Hepatocyte (in vitro differentiated cells): ENCODE measurements at places on chromosomes 16 and 17. TPM values are rescaled to one million over a fixed set of nuclear protein-coding genes. Genes with fewer than 3 reads are reported as not detected.

C16orf92 gene
- not detected in 2 replicates for total RNA-seq

DNA sequence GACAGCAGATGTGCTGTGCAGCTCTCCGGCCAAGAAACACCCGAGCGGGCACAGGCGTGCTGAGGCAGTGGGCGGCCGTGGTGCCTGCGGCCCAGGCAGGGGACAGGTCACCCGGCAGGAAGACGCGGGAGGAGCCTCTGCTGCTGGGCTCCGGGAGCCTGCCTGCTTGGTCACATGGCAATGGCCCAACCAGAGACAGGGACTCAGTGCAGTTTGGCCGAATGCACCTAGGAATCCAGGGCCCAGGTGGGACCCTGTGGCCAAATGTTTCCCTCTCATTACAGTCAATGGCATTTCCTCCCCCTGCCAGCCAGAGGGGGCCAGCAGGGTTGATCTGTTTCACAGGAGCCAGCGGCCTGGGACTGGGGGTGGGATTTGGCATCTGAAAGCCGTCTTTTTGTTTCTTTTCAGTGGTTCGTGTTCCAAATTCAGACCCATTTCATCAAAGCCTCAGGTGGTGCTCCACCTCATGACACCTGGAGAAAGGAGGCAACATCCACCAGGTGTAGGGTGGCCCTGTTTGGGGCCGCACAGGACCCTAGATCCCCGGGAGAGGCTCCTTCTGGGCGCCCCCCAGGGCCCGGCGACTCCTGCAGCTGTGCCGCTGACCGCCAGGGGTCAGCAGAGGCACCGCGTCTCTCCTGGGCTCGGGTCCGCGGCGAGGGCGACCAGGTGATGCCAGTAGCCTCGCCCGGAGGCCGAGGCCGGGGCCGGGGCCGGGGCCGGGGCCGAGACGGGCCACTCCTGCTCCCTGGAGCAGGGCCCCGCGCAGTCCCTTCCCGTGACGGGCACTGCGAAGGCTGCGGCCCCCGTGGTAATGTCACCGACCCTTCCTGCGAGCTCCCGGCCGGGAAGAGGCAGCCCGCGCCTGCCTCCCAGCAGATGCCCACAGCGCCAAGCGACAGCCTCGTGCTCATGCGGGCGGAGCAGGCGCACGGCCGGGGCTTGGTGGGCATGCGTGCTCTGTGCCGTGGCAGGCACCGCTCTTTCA lies 118.5 kb downstream of the C16orf78 start:
- H3K27me3 ChIP-seq, result no peaks in the 10 kb centered on the region
- peak; percentile 63 for DNase-seq
- H3K4me3 ChIP-seq, result no peak overlapping the region
- no peak overlapping the region for H3K27ac ChIP-seq
- no peaks in the 10 kb centered on the region for H3K36me3 ChIP-seq

- H3K4me1 ChIP-seq, result no peaks in the 10 kb centered on the region
- no peaks in the 10 kb centered on the region for H3K27me3 ChIP-seq
- no peaks in the 10 kb centered on the region for H3K36me3 ChIP-seq
- no peak overlapping the region for H3K27ac ChIP-seq
- no peak overlapping the region for H3K4me3 ChIP-seq
- peak; percentile 64 for DNase-seq
These were observed 20.0 kb upstream of the WFIKKN1 start for GRCh38 chr16:610513-611381.

ZG16 gene
- 2.1 and 3.0 TPM in 2 replicates for total RNA-seq

DNA sequence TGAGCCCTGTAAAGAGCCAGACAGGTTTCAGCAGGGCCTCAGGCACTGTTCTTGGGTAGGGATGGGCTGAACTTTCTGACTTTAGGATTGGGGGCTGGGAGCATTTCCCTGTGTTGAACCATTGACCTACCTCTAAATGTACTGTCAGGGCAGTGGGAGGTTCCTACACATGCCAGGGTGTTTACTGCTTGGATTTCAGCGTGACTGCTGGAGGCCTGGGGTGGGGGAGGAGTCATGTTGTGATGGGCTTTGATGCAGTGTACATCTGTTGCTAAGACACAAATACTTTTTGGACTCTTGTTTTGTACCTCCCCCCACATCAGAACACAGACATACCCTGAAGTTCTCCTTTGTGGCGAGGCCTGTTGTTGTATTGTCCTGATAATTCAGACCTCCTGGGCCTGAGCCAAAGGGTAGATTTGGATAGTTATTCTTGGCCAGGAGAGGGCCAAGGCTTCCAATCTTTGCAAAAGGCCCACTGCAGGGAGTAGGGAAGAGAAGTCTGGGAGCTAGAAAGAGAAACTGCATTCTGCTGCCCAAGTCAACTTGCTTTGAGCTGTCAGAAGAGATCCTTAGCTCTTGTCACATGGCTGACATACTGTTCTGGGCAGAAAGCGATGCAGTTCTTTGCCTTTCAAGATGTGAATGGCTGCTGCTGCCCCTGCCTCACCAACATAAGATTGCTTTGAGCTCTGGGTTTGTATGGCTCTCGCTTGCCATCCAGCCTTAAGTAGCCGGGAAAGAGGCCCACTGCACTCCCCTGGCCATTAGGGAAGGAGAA lies 3.7 kb downstream of the NFE2L1 start:
- H3K36me3 ChIP-seq, result no peaks in the 10 kb centered on the region
- H3K27ac ChIP-seq, result peak overlapping the region; percentile 95
- peaks cover 61% of the 10 kb centered on the region for H3K4me1 ChIP-seq
- H3K4me3 ChIP-seq, result no peak overlapping the region

DNA sequence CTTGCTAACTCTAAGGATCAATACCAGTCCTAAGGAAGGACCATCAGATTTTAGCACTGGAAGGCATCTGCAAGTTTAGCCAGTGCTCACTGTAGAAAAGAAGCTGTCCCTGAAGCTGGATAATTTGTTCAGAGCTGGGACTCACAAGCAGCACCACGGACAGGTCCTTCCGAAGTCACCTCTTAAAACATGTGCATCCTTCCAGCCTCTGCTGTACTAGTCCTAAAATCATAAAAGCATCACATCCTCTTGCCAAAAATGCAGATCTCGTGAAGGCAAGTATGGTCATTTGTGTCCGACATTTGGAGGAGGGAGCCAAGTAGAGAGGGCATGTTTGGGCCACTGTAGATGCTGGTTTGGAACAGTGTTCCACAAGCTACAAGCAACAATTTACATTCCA lies 506.9 kb downstream of the RBFOX1 start:
- no peaks in the 10 kb centered on the region for H3K4me1 ChIP-seq
- no peak overlapping the region for H3K4me3 ChIP-seq
- H3K27ac ChIP-seq, result no peak overlapping the region
- H3K27me3 ChIP-seq, result no peaks in the 10 kb centered on the region

- H3K36me3 ChIP-seq, result no peaks in the 10 kb centered on the region
- no peak overlapping the region for H3K27ac ChIP-seq
- no peak overlapping the region for H3K4me3 ChIP-seq
- no peaks in the 10 kb centered on the region for H3K4me1 ChIP-seq
These were observed 23.9 kb upstream of the CDH8 start for GRCh38 chr16:62060089-62060488.

DNA sequence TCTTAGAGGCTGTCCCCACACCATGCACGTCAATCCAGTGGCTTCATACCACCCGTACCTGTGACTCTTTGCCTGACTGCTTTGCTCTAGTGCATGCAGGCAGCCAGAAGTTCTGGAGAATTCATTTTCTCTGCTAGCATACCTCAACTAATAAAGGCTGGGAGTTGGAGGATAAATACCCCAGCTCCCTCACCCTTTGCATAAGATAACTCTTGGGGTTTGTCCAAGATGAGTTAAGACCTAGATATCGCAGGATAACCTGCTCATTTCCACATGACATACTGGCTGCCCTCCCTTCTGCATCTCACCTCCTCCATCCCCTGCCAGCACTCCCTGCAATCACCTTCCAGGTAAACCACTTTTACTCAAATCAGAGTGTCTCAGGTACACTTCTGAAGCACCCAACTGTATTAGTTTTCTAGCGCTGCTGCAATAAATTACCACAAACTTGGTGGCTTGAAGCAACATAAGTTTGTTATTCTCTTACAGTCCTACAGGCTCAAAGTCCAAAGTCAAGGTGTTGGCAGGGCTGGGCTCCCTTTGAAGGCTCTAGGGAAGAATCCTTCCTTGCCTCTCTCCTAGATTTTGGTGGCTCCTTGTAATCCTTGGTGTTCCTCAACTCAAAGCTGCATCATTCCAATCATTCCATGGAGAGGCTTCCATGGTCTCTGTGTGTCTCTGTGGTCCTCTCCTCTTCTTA lies 146.8 kb downstream of the CRLF3 start:
- DNase-seq, result no peak
- H3K36me3 ChIP-seq, result no peaks in the 10 kb centered on the region
- H3K4me3 ChIP-seq, result no peak overlapping the region
- H3K27me3 ChIP-seq, result no peaks in the 10 kb centered on the region
- H3K4me1 ChIP-seq, result no peaks in the 10 kb centered on the region

DNA sequence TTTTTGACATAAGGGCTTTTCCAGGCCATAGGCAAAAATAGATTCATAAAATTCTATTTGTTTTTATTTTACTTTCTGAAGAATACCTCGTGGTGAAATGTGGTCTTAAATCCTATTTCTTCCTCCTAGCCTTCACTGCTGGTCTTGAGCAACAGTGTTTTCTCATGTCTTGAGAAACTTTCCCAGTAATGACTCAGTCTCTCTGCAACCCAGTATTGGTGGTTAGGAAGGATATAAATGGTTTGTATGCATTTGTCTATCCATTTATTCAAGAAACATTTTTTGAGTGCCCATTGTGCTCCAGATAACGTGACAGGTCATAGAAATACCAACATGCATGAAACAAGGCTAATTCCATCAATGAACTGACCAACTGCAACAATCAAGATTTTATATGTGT lies 213.9 kb downstream of the TMEM114 start:
- no peak for DNase-seq
- no peaks in the 10 kb centered on the region for H3K36me3 ChIP-seq
- no peaks in the 10 kb centered on the region for H3K4me1 ChIP-seq
- H3K27ac ChIP-seq, result no peak overlapping the region
- H3K4me3 ChIP-seq, result no peak overlapping the region

- H3K36me3 ChIP-seq, result no peaks in the 10 kb centered on the region
- H3K27ac ChIP-seq, result peak overlapping the region; percentile 91
- peak; percentile 60 for DNase-seq
These were observed 7.6 kb downstream of the CCDC57 start for GRCh38 chr17:82204831-82205719.

P4HB gene
- total RNA-seq, result 1,163 and 1,316 TPM in 2 replicates

GRCh38 chr16:79564671-79565107 lies 35.8 kb downstream of the MAF start:
- H3K27me3 ChIP-seq, result no peaks in the 10 kb centered on the region
- H3K27ac ChIP-seq, result peak overlapping the region; percentile 53
- H3K4me1 ChIP-seq, result peaks cover 13% of the 10 kb centered on the region
- peak; percentile 28 for DNase-seq
- no peaks in the 10 kb centered on the region for H3K36me3 ChIP-seq

DNA sequence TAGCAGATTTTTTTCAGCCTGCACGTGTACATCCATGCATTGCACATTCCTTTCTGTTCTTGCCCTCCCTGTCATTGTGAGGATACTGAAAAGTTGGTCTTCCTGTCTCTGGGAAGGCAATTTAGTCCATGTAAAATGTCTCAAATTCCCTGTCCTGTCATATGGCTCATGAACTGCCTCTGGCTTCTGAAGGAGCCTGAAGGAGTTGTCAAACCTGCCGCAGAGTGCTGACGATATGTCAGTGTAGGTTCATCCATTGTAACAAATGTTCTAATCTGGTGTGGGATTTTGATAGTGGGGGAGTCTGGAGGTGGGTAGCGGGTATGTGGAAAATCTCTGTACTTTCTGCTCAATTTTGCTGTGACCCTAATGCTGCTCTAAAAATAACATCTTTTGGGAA lies 59.6 kb downstream of the YPEL2 start:
- H3K36me3 ChIP-seq, result no peaks in the 10 kb centered on the region
- H3K27ac ChIP-seq, result no peak overlapping the region
- DNase-seq, result no peak
- no peak overlapping the region for H3K4me3 ChIP-seq
- H3K27me3 ChIP-seq, result no peaks in the 10 kb centered on the region

- DNase-seq, result peak; percentile 73
- H3K4me3 ChIP-seq, result no peak overlapping the region
- H3K27ac ChIP-seq, result no peak overlapping the region
- H3K4me1 ChIP-seq, result no peaks in the 10 kb centered on the region
- H3K27me3 ChIP-seq, result peaks cover 5% of the 10 kb centered on the region
These were observed 20.6 kb upstream of the PIK3R6 start for GRCh38 chr17:8887834-8888703.

DNA sequence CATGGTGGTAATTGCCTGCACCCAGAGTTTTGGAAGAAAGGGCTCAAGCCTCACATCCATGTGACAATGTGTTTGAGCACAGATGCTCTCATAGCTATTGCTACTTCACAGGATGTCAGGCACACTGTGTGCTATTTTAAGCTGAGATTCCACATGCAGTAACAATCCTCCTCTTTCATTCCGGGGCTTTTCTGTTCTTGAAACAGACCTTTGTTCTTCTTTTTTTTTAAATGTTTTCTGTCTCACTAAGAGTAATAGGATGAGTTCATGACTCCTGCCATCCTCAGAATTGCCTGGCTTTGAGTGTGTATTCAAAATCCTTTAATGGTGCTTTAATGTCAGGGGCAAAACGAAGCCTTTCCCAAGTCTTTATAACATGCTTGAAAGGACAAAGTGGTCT lies 198.9 kb downstream of the ABCC12 start:
- no peaks in the 10 kb centered on the region for H3K4me1 ChIP-seq
- no peak for DNase-seq
- H3K27ac ChIP-seq, result no peak overlapping the region
- H3K4me3 ChIP-seq, result no peak overlapping the region
- H3K36me3 ChIP-seq, result no peaks in the 10 kb centered on the region
